Ovary (tissue), 10 donors: ENCODE measurements at places on chromosomes 6 and 20.

- no peak for DNase-seq
Observed at GRCh38 chr6:161138543-161139303, 135.1 kb downstream of the AGPAT4 start.

GRCh38 chr6:100078509-100078908 lies 84.5 kb upstream of the MCHR2 start:
- DNase-seq, result no peak

- DNase-seq, result no peak
Observed at GRCh38 chr6:133129556-133129955, 111.6 kb upstream of the EYA4 start.

GRCh38 chr6:95364016-95364604 lies 213.2 kb upstream of the MANEA start:
- no peak for DNase-seq

DNA sequence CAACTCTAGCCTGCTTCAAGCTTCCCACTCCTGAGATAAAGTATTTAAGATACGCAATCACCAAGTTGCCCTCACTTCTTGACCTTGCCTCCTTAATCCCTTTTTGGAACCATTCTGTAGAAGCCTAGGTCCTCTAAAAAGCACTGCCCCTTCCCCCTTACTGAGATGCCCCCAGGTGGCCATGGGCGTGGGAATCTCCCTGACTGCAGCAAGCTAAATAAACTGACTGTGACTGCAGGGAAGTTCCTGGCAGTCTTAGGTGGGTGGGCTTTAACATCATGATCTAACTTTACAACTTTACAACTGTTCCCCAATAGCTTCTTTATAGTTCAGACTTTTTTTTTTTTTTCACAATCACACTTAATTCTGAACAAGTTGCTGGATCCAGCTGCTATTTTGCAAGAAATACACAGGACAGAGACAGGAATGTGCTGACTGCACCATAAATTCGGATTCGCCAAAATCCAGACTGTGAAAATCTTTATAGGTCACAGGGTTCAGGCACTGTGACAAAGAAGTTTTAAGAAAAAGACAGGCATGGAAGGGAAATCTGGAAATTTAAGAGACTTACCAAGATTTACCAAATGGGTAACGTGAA lies 344.2 kb upstream of the SULF2 start:
- no peak for DNase-seq

GRCh38 chr20:62921119-62921687 lies 5.1 kb downstream of the DIDO1 start:
- DNase-seq, result no peak

DNA sequence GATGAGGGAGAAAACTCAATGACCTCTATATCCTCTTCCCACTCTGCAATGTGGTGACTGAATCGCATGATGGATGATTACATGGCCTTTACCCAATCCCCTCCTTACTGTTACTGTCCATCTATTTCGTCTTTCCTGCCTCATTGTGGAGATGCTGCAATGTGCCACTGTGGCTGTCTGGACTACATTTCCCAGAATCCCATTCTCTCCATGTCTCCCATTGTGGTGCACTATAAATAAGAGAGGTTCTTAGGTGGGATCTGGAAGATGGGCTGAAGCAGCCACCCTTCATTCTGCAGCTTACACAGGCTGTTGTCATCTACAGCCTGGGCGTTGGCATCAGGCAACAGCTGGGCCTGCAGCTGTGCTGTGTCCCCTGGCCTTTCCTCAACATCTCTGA lies 233.6 kb downstream of the PRKN start:
- DNase-seq, result no peak

- DNase-seq, result no peak
Observed at GRCh38 chr20:17452441-17452840, 78.7 kb downstream of the BFSP1 start.

GRCh38 chr20:23129891-23130621 lies 43.9 kb upstream of the CD93 start:
- no peak for DNase-seq
